Fibroblast of skin of abdomen (primary cell): ENCODE measurements at places on chromosomes 3 and 15.

DNA sequence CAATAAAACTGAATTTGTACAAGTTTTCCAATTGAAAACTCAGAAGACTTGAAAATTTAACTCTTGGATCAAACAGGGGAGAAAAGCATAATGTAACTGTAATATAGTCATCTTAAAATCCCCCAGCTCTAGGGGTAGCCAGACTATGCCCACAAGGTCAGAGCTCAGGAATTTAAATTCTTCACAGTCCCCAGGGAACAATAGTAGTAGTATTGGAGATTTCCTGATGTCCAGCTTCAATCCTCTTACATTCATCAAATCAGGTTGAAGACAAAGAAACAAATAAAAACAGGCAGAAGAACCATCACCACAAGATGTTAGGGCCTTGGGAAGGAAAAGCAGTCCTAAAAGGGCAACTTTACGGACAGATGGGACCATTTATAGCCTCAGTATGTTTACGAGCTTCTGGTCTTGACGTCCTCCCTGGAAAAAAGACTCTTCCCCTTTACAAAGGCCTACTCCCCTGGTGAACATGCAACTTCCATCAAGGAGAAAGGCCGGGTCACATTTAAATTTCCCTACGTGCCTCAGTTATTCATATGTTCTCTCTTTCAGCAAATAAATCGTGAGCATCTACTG lies 96.8 kb downstream of the PLCH1 start:
- peak; percentile 6 for DNase-seq

GRCh38 chr15:68207176-68207935 lies 2.2 kb upstream of the CALML4 start:
- DNase-seq = no peak

DNA sequence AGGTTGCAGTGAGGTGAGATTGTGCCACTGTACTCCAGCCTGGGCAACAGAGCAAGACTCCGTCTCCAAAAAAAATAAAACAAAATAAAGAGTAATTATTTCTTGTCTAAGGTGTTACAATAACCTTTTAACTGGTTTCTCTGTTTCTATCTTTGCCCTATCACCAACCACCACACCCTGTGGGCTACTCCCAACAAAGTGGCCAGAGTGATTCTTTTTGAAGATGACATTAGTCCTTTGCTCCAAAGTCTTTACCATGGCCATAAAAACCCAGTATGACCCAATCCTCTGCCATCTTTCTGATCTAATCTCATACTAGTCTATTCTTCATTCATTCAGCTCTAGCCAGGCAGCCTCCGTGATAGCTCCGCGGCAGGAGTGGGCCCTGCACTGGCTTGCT lies 62.8 kb downstream of the RFX7 start:
- DNase-seq = no peak

DNA sequence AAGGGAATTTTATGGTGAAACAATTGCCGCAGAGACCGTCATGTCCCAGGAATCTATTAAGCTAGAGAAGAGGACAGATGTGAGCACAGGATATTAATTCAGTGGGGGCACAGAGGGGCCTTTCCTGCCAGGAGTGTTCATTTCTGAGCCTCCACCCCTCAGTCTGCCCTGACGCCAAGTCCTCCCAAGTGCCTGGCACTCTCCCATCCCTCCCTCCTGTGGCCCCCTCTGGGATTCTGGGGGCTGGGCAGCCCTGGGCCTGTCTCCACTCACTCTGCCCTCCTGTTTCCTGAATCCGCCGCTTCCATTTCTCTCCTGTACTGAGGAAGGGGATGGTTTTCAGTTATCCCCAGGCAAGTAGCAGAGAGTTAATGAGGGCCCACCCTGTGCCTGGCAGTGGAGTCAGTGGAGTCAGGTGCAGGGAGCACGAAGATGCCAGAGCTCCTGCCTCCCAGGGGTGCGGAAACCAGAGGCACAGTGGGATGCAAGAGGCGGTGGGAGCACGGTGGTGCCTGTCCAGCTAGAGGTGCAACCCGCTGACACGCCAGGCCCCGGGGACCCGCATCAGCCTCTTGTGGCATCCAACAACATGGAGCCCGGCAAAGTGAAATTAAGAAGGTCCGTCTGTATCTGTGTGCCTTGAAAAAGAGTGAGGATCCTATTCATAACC lies 212.5 kb downstream of the XXYLT1 start:
- no peak for DNase-seq

- DNase-seq = no peak
These were observed 8.1 kb upstream of the GNB5 start for GRCh38 chr15:52199271-52199670.

- no peak for DNase-seq
These were observed 421 bp downstream of the BMF start for GRCh38 chr15:40108061-40108854.

DNA sequence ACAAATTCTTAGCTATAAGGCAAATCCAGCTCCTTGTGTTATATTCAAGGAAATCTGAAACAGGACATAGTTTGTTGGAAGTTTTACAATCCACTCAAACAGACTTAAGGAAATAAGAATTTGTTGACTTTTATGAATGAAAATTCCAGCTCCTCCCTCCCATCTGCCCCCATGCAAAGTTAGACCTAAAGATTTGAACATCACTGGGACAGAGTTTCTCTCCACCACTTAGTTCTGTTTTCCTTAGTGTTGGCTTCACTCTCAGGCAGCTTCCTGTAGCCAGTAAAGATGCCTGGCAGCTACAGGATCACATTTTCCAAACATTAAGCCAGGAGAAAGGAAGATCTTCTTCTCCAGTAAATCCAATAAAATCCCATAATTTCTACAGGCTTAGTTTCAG lies 265.0 kb downstream of the TAFA4 start:
- DNase-seq = no peak

GRCh38 chr3:193132241-193132640 lies 108.8 kb upstream of the PLAAT1 start:
- peak; percentile 69 for DNase-seq

DNA sequence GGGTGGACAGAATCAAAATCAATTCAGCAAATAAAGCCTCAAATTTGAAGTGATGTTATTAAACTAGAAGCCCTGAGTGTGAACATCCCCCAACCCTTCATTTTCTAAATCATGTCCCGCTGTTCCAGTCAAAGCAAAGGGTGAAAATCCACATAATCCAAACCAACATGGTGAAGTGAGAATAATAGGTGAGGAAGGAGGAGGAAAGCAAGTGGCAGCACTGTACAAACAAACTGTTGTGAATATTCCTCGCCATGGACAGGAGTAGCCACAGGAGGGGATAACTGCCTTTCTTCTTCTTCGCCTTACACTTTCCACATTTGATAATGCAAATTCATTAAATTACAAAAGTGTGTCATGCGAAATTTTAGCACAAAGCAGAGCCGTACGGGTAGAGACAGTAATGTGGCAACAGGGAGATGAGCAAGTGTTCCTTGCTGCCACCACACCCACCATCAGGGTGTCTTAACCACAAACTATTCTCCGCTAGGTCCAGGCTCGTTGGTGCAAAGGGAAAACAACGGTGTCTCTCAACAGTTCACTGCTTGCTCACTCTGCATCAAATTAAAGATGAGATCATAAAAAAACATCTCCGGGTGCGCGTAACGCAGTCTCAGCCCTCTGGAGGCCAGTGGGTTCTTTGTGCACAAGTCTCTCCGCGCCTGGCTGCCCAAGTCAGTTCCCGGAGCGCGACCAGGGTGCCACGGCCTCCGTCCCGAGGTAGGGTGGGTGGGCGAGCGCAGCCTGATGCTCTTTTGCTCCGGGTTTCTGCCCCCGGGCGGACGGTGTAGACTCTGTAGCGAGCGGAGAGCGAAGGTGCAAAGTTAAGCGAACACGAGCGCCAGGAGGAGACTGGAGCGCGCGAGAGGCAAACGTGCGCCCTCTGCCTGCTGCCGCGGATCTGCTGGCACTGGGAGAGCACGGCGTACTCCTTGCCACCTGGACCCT lies 6.7 kb downstream of the EPHA3 start:
- DNase-seq = peak; percentile 68

- no peak for DNase-seq
These were observed 37.7 kb downstream of the PRKCI start for GRCh38 chr3:170259907-170260306.

- DNase-seq = no peak
These were observed 67.8 kb downstream of the TPRG1 start for GRCh38 chr3:189239616-189240015.

DNA sequence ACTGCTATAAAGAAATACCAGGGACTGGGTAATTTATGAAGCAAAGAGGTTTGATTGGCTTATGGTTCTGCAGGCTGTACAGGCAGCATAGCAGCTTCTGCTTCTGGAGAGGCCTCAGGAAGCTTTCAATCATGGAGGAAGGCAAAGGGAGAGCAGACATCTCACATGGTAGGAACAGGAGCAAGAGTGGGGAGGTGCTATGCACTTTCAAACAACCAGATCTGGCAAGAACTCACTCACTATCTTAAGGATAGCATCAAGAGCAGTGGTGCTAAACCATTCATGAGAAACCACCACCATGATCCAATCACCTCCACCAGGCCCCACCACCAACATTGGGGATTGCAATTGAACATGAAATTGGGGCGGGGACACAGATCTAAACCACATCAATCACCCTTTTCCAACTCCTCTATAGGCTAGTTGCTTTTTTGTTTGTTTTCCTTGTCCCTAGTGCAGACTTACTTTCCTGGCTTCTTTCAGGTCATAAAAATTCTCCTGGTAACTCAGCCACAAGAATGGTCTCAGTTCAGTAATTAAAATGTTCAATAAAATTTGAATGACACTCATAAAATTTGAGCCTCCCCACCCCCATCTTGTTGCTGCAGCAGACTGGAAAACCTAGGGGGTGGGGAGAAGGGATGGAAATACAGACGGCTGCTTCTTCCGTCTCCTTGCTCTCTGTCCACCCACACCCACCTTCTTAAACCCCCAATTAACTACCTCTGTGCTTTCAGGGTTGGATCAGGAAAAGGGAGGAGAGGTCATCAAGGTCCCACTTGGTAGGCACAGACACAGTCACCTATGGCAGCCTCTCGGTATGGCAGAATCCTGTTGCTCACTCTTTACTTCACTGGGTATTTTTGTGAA lies 16.3 kb upstream of the TIPARP start:
- no peak for DNase-seq

DNA sequence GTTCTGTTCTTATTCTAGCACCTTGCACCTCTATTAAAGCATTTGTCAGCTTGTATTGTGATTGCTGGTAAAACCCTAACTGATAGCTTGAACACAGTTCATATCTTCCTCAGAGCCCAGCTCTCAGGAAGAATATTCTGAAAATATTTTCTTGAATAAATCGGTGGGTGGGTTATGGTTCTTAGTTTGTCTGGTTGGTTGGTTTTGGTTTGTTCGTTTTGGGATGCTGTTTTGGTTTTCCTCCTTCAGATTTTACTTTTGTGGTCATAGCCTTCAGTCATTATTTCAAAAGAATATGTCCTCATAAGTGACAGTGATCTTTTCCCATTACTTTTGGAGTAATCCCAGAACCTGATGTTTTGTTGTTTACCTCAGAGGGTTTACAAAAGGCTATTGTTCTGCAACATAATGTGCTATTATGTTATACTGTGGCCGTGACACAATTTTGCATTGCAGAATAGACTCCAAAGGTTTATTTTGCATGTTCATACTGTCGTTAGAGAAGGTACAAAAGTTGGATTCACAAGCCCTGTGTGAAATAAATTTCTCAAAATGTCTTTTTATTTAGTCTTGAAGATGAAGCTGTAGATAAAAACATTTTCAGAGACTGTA lies 2.7 kb upstream of the TMEM87A start:
- no peak for DNase-seq

DNA sequence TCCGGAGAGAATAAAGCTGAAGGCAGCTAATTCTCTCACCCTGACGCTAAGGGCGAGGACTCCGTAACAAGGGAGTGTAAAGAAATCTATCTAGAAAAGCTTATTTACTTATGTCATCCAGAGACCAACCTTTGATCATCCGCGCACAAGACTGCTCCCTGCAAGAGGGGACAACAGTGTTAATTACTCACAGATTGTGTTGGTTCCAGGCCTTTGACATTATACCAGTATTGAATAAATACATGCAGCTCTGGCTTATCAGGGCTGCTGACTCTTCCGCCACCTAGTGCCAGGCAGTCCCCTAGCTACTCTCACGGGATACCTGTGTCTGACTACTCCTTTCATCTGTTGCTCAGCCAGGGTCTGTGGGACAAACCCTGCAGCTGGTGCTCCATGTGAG lies 211.7 kb downstream of the DTWD1 start:
- no peak for DNase-seq

GRCh38 chr3:102189541-102189940 lies 245.3 kb upstream of the ZPLD1 start:
- DNase-seq = no peak

GRCh38 chr3:78913711-78914110 lies 854.1 kb downstream of the ROBO1 start:
- no peak for DNase-seq

- no peak for DNase-seq
These were observed 32.8 kb downstream of the COPS2 start for GRCh38 chr15:49122541-49123062.

DNA sequence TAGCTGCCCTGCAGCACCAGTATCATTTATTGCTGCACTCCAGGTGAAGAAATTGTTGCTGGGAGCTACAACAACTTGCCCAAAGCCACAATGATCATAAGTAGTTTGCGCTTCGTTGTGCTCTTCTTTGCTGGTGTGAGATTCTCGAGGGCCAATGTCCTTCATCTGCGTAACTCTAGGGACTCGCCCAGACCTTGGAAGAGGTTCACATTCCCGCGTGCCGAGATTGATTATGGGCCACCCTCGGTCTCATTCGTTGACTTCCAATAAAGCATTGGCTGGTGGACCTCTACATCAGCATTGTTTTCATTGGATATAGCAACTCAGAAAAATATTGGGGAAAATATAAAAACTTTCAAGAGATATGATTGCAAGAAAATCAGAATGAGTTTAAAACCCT lies 423 bp upstream of the PHLDB2 start:
- no peak for DNase-seq

GRCh38 chr3:39433642-39434041 lies 27.1 kb downstream of the RPSA start:
- peak; percentile 49 for DNase-seq

GRCh38 chr3:53166781-53167291 lies 5.8 kb downstream of the PRKCD start:
- peak; percentile 24 for DNase-seq

- DNase-seq = peak; percentile 65
These were observed 386.8 kb downstream of the TBC1D5 start for GRCh38 chr3:17355591-17355990.

DNA sequence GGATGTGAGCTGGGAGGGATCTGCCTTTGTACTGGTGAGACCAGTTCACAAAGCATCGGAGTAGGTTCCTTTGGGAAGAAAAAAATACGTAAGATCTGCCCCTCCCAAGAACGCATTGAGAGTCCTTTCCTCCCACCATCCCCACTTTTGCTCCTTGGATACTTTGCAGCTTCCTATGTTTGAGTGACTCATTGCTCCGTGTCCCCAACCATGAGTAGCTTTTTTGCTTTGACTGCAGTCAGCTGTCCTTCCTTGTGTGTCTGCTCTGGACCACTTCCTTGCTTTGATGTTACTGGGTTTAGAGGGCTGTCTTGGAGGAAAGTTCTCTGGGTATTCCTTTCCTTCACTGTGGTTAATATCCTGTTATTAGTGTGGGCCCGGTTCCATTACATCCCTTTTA lies 43.2 kb upstream of the PTPN23 start:
- no peak for DNase-seq
